ENCODE measurements at places on chromosomes 5 and 9.

DNA sequence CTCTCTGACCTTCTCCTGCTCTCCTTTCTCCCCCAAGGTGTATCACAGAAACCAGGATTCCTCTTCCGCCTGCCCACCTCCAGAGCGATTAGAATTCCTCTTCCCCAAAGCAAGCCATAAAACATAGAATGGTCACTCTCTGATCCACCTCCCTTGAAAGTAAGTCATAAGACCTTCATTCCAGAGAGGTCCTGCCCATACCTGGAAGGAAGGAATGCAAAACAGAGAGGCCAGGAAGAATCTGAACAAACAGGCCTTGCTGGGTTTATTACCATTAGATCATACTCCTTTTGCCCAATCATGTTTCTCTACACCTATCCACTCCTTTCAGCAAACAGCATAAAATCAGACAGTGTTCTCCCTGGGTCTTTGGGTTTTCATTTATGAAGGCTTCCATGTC is 21.0 kb downstream of the CDKL3 start:
- no peak for DNase-seq

DNA sequence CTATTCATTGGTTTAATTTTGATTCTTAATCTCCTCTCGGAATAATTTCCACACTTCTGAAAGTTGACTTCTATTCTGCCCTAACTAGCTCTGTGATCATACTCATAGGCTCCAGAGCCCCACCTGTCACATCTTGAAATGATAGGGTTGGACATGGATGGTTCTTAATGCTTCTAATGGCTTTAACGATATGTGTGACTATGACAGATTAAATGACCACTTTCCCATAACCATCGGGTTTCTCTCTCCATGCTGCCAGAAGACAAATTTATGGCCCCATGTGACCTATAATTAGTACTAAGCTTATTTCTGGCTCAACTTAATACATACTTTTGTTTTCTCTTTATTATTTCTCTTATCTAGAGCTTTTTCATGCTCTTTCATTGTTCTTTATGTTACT is 251.1 kb upstream of the TUT7 start:
- DNase-seq: no peak

DNA sequence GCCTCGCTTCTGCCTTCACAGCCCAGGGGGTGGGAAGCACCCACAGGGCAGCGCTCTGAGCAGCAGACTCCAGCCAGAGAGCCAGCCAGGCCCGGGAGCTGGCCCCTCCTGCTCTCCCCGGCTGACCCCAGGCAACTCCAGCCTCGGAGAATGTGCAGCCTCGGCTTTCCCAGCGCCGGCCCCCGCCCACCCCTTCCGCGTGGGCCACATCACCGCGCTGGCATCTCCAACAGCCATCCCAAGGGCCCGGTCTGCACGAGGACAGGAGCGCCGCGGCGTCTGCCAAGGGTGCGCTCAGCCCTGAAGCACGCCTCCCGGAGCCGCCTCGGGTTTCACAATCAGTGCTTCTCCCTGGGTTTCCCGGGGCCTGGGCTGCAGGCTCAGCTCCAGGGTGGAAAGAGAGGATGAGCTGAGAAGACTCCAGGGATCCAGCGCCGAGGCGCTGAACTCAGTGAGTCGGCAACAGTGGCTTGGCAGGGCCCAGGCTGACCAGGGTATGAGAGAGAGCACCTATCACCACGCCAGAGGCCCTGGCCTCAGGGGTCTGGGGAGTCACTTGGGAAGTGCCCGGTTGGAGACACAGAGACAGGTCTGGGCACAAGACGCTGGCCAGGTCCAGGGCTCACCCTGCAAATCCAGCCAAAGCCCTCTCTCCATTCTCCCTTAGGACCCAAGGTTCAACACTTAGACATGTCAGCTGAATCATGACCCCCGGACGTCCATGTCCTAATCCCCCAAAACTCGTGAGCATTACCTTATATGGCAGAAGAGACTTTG is 79.6 kb downstream of the ADAMTS2 start:
- DNase-seq: no peak

DNA sequence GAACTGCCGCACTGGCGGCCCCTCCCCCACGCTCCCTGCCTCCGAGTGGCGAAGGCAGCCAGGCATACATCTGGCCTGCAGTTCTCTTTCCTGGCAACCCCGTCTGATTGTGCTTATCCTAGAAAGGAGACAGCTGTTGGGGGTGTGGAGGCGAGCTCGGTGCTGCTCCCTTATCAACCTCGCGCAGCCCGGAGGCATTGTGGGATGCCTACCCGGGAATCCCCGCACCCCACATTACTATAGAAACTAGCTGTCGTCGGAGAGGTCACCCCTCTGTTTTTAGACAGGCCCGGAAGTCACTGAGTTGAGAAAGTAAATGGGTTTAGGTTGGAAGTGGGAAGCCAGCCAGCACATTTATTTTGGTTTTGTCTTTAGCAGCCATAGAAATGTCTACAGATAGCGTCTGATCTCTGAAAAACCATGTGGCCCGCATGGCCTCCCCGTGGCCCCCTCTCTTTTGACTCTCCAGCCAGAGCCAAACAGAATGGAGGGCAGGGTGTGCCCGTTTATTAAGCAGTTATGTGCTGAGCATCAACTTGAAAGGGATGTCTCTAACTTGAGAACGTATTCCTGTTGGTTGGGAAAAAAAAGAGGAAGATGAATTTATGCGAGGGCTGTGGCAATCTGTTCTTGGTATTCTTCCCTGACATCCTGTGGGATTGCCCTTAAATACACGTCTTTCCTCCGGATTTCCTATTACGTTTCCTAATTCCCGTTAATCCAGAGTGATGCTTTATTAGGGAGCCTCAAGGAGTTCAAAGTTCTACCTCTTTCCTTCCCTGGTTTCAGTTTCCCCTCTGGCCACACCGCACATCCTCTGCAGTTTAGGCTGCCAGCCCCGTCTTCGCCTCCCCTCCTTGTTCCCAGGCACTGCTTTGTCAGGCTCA is 3.9 kb downstream of the STC2 start:
- no peak for DNase-seq

DNA sequence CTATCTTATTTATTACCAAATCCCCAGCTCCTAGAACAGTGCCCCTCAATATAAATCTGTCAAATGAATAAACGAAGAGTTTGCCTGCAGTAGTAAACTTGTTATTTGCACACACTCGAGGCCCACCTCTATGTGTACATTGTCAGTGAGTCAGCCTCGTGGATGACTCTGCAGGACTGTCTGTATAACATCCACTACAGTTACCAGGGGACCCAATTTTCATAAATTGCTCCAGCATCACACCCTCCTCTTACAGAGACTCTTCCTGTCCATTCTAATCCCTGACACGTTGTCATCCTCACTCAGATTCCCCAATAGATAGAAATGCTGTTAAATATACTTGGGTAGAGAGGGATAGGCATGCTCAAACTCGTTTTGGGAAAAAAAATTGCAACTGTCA is 478.5 kb downstream of the RAB3C start:
- DNase-seq: no peak

GRCh38 chr9:135230817-135231520 is 143.5 kb downstream of the OLFM1 start:
- DNase-seq: no peak

DNA sequence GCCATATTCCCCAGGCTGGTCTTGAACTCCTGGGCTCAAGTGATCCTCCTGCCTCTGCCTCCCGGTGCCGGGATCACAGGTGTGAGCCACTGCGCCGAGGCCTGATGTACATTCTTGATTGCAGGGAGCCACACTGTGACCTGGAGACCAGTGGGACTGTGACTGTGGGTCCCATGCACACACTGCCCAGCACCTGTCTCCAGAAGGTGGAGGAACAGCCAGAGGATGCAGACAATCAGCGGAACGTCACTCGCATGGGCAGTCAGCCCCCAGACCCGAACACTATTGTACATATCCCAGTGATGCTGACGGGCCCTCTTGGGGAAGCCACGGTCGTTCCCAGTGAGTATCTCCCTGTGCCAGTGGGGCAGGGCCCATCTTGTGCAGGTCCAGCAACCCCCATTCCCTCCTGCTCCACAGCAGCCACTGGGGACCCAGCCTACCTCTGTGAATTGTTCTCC is 147.3 kb downstream of the CACNA1B start:
- no peak for DNase-seq

DNA sequence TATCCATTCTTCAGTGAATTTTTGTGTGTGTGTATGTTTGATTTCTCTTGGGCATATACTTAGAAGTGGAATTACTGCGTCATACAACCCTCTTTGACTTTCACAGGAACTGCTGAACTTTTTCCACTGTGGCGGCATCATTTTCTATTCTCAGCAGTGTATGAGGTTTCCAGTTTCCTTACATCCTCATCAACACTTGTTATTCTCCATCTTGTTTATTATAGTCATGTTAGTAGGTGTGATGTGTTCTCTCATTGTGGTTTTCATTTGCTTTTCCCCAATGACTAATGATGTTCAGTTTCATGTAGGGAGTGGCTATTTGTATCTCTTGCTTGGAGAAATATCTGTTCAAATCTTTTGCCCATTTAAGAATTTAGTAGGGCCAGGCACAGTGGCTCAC is 2.6 kb downstream of the ZNF79 start:
- DNase-seq: no peak

GRCh38 chr9:96603305-96604003 is 16.2 kb downstream of the CDC14B start:
- DNase-seq: no peak

Data from activated T-helper 1 cell treated with Interleukin-2 at 50 U/mL for 16 hours (primary cell).